Mesothelial cell of epicardium (in vitro differentiated cells): ENCODE measurements at places on chromosomes 1 and 21. TPM values are rescaled to one million over a fixed set of nuclear protein-coding genes. Genes with fewer than 3 reads are reported as not detected.

DNA sequence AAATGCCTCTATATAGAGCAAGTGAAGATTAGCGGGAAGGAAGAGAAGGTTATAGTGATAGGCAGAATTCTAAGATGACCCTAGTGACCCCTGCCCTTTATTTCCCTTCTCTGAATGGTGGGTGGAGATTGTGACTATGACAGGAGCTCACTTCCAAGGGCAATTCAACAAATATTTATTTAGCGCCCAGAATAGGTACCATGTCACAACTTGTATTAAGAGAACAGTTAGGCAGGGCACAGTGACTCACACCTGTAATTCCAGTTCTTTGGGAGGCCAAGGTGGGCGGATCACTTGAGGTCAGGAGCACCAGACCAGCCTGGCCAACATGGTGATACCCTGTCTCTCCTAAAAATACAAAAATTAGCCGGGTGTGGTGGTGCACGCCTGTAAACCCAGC, 236.0 kb upstream of the POGK start:
- no peak overlapping the region for H3K27ac ChIP-seq
- no peak overlapping the region for H3K4me3 ChIP-seq
- no peak for DNase-seq
- no peaks in the 10 kb centered on the region for H3K36me3 ChIP-seq

The LHX8 gene
- 0.20 to 0.36 TPM (median 0.20 TPM) in 3 replicates for total RNA-seq

The ATP6V1G3 gene
- total RNA-seq: not detected in 3 replicates

The FAM163A gene
- 10.1 to 10.2 TPM (median 10.1 TPM) in 3 replicates for total RNA-seq

DNA sequence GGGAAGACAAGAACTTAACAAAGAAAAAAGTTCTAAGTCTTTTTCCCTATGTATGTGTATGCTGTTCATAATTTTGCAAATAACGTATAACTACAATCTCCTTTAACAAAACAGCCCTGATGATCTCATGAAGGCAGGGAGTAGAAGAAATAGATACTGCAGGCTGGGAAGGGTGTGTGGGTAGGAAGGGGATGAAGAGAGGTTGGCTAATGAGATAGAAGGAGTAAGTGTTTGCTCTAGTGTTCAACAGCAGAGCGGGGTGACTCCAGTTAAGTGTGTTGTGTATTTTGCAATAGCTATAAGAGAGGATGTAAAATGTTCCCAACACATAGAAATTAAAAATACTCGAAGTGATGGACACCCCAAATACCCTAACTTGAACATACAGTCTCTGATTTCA, 20.1 kb downstream of the C1orf198 start:
- no peaks in the 10 kb centered on the region for H3K27me3 ChIP-seq
- H3K4me3 ChIP-seq: no peak overlapping the region
- H3K27ac ChIP-seq: peak overlapping the region; percentile 96
- H3K36me3 ChIP-seq: peaks cover 32% of the 10 kb centered on the region
- peaks cover 52% of the 10 kb centered on the region for H3K4me1 ChIP-seq

DNA sequence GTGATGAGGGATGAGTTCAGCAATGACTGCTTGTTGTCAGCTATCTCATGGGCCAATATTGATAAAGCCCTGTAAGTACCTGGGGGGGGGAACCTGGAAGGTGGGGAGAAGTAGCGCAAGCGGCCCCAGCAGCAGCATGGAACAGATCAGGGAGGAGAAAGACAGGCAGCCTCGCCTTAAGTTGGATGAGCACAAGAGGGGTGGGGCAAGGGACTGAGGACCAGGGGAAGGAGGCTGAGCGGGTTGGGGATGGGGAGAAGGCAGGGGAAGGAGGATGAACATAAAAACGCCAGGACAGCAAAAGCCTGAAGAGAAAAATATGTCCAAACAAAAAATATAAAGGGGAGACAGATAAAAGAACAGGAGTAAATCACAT, 70.6 kb downstream of the ALG14 start:
- no peaks in the 10 kb centered on the region for H3K36me3 ChIP-seq
- peaks cover 54% of the 10 kb centered on the region for H3K4me1 ChIP-seq
- no peaks in the 10 kb centered on the region for H3K27me3 ChIP-seq
- H3K27ac ChIP-seq: peak overlapping the region; percentile 80
- no peak for DNase-seq
